ENCODE measurements at places on chromosomes 13 and 19.

GRCh38 chr19:6431891-6432290 lies 1.7 kb downstream of the SLC25A41 start:
- DNase-seq, result no peak

DNA sequence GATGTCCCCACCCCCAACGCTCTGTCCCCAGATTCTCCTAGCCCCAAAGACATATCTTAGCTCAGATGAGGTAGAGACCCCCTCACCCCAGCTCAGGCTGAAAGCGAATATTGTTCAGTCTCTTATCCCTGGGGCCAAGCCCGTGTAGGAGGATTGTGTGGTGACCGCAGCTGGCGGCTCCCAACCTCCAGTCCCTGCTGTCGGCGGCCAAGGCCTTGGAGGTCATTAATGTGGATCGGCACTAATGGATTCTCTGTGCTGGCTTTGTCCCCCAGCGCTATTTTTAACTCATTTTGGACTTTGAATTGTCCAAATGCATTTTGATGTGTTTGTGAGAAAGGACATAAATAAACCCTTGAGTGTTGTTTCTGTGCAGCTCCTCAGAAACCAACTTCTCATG lies 124.2 kb downstream of the UQCRFS1 start:
- DNase-seq, result no peak

DNA sequence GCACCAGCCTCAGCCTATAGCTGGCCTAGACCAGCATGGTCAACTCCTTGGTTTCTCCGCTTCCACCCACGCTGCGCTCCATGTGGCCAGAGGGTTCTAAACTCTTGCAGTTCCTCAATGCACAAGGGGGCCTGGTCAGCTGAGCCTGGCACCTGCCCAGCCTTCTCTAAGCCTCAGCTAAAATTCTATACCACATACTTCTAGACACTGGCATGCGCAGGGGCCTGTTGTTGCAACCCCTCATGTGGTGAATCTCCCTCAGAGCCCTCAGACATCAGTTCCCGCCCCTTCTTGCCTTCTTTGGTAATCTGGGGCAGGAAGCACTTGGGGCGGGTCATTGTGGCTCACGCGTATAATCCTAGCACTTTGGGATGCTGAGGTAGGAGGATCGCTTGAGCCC lies 19.7 kb upstream of the LDLR start:
- no peak for DNase-seq

GRCh38 chr13:23725922-23726321 lies 155.7 kb downstream of the TNFRSF19 start:
- DNase-seq, result no peak

DNA sequence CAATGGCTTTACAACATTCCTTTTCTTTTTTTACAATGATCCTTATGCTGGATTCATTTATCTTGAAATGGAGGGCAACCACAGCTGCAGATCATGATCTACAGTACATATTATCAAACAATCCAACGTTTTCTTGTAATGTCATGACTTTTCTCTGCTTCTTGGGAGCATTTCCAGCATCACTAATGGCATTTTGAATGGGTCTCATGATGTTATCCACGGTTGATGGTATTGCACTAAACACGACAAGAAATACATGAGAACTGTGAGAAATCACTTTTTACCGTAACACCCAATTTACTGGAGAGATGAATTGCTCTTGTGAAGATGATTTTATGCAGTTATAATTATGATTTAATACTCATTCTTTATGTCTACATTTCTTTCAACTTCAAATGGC lies 16.2 kb upstream of the ACOD1 start:
- no peak for DNase-seq

- no peak for DNase-seq
These were observed 5.0 kb upstream of the MTMR6 start for GRCh38 chr13:25292301-25292700.

GRCh38 chr19:46859637-46860124 lies 1.1 kb upstream of the ARHGAP35 start:
- DNase-seq, result no peak

- DNase-seq, result peak; percentile 77
These were observed 5.2 kb downstream of the CADM4 start for GRCh38 chr19:43634506-43634871.

GRCh38 chr13:105642511-105642958 lies 892.9 kb downstream of the EFNB2 start:
- DNase-seq, result no peak

DNA sequence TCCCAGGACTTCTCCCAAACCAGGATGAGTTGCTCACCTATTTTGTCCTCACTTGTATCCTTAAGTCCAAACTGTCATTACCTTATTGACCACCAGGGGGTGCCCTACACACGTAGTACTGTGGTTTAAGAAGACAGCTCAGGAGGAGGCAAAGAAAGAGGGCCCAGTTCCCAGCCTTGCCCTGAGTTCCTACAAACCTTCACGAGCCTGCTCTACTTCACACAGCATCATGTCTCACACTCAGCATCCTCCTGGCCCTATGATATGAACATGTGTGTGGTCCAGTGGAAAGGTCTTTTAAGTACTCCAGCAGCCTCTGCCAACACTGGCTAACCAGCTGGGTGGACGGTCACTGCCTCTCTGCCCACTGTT lies 8.1 kb upstream of the ZNF784 start:
- peak; percentile 72 for DNase-seq

DNA sequence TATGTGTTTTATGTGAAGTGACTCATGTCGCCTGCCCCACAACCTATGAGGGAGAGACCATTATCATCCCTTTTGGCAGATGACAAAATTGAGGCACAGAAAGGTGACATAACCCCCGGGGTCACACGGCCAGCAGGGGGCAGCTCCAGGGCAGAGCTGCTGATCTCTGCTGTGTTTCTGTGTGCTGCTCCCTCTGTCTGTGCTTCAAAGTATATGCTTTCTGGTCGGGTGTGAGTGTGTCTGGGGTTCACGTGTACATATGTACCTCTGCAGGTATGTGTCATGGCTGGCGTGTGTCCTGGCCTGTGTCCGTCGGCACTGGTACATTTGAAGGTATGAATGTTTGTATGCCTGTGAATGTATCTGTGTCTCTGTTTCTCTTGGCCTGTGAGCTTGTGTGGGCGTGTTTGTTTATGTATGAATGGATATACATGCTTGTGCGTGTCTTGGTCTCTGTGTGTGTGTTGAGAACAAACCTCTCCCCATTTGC lies 7.1 kb downstream of the LIPE start:
- no peak for DNase-seq

GRCh38 chr19:40210889-40211288 lies 7.3 kb downstream of the TTC9B start:
- no peak for DNase-seq

GRCh38 chr19:47228168-47228936 lies 2.6 kb downstream of the BBC3 start:
- peak; percentile 47 for DNase-seq

DNA sequence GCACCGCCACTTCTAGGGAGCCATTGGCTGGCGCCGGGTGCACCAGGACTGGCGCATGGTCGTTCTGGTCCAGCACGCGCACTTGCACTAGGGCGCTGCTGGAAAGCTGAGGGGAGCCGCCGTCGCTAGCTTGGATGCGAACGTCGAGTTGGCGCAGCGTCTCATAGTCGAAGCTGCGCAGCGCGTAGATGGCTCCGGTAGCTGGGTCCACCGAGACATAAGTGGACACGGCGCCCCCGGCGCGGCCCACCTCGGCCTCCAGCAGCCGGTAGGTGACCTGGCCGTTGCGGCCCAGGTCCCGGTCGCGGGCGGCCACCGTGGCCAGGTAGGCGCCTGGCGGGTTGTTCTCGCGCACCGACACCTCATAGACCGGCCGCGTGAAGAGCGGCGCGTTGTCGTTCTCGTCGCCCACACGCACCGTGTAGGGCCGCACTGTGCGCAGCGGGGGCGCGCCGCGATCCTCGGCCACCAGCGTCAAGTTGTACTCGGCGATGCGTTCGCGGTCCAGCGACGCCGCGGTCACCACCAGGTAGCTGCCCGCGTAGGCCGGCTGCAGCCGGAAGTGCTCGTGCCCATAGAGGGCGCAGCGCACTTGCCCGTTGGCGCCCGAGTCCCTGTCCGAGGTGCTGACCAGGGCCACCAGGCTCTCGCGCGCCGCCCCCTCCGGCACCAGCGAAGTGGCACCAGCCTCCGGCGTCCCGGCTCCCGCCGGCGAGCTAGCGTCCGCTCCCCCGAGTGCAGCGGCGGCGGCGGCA lies 1.7 kb downstream of the PCDH8 start:
- DNase-seq, result no peak

- DNase-seq, result no peak
These were observed 34.1 kb upstream of the SERPINE3 start for GRCh38 chr13:51305271-51305967.

DNA sequence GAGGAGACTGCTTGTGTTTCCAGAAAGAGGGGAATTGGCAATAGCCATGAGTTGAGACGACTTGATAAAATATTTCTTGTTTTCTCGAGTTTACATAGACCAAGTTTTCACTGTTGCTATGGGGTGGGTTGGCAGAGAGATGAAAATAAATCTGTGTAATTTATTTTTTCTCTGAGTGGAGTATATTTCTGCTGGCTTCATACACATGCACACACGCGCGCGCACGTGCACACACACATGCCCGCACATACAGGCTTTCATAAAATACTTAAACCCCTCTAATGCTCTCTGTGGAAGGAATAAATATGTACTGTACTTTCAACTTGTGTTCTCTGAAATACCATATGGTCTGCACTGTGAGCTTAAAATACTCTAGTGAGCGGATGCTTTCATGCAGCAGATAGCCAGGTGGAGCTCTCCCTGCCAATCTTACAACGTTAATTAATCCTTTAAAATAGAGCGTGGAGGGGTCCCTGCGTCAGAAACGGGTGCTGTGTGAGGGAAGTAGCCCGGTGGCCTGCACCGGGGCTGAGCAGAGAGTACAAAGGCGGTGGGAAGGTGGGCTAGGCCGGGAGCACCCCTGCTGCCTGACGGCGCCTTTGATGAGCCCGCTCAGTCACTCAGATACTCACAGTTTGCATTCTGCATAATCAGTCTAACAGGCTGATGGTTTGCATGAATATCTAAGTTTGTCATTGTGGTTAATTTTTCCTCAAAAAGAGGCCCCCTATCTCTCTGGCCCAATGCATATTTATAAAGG lies 44.1 kb downstream of the CCNE1 start:
- DNase-seq, result no peak

- DNase-seq, result no peak
These were observed 8.9 kb downstream of the SGTA start for GRCh38 chr19:2774083-2774679.

GRCh38 chr19:1163283-1163933 lies 10.7 kb downstream of the SBNO2 start:
- DNase-seq, result no peak

DNA sequence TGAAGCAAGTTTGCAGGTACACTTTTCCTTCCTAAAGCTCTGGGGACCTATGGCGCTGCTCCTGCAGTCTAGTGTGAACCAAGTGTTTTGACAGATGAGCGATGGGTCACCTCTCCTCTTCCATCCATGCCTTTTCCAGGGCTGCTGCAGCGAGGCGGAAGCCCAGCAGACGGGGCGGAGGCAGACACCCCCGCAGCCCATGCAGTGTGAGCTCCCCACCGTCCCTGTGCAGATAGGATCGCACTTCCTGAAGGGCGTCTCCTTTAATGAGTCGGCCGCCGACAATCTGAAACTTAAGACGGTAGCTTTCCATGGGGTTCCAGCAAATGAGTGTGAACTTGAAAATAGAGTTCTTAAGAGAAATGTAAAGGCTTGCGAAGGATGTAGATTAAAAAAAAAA lies 37.1 kb upstream of the GPI start:
- no peak for DNase-seq

DNA sequence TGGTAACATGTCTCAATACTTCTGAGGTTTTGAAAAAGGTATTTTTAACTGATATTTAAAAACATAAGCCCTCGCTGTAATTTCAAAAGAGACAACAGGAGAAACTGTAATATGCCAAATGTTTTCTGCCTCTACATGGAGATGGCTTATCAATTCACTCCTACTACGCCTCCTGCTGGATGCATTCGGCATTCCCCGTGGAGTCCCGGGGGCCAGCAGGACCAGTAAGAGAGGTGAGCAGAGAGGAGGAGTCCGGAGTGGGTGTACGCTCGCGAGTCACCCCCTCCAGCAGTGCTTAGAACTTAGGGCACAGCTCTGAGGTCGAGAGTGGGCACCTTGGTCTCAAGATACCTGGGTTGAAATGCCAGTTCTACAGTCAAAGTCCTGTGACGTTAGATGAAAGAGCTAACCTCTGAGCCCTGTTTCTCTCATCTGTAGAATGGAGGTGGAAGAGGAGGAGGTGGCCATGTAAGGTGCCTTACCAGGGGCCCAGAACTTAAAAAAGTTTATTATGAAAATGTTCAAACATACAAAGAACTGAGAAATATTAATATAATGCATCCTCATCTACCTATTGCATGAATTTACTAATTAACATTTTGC lies 110.2 kb downstream of the STK24 start:
- DNase-seq, result no peak

DNA sequence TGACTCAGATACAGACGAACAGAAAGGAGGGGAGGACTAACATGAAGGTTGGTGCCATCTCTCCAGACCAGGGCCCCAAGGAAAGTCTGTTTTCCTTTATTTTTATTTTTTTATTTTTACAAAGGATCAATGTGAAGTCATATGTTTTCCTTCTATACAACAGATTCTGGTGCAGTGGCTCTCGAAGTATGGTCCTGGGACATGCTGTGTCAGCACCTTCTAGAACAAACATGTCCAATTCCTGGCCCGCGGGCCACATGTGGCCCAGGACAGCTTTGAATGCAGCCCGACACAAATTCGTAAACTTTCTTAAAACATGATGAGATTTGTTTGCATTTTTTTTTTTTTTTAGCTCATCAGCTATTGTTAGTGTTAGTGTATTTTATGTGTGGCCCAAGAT lies 174.7 kb downstream of the FLT1 start:
- no peak for DNase-seq

DNA sequence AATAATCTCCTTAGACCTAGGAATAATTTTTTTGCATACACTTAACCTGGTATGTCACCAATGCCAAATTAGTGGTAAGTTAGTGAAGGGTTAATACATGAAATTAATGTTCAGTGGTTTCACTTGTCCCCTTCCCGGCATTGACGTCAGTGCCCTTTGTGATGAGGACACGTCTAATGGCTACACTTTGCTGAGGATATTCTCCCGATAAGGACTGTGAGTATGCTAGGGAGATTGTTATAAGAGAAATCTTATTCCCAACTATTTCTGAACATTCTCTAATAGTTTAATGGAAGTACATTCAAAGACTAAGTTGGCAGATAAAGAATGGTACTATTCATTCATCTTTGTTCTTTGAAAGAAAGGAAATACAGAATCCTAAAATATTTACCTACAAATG lies 102.4 kb downstream of the TNFRSF19 start:
- no peak for DNase-seq

GRCh38 chr19:3110126-3110825 lies 16.1 kb downstream of the GNA11 start:
- DNase-seq, result no peak

DNA sequence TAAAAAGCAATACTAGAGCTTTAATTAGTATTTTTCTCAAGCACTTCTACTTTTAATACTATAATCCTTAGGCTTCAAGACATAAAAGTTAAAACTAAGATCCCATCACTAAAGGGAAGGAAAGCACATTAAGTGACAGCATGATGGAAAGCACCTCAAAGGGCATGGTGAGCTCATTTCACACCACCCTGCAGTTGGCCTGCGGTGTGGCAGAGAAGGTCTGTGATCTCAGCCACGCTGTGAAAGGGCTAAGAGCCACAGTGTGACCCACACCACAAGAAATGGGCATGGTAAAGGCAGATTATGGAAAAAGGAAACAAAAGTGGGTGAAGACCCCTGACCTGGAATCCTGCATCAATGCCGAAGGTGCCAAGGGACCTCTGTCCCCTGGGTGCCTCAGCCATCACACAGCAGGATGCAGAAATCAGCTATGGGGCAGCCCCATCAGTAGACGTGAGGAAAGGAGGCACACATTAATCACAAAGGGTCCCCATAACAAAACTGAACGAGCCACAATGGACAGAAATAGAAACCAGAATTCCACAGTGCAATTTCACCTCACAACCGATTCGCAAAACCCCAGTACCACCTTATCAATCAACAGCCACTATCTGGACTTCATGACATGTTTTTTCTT lies 33.6 kb downstream of the TUBGCP3 start:
- DNase-seq, result no peak
